Stimulated activated CD8-positive, alpha-beta memory T cell treated with anti-CD3 and anti-CD28 coated beads, Interleukin-2, amount 100 ng/mL, for 1 hour (primary cell): ENCODE measurements at places on chromosomes 16 and 17.
A peak's percentile ranks its signal among the peaks of the same experiment; 100 is the strongest.

- no peak for DNase-seq
Observed at GRCh38 chr17:29569245-29569950, 897 bp downstream of the TP53I13 start.

- no peak for DNase-seq
Observed at GRCh38 chr16:77273815-77274214, 74.6 kb downstream of the SYCE1L start.

DNA sequence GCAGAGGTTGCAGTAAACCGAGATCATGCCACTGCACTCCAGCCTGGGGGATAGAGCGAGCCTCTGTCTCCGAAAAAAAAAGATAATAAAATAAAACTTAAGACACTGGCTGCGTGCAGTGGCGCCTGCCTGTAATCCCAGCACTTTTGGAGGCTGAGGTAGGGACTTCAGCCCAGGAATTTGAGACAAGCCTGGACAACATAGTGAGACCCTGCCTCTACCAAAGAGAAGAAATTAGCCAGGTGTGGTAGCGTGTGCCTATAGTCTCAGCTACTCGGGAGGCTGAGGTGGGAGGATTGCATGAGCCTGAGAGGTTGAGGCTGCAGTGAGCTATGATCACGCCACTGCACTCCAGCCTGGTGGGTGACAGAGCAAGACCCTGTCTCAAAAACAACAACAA is 26.6 kb downstream of the RARA start:
- no peak for DNase-seq

GRCh38 chr17:42200706-42201457 is 6.6 kb upstream of the GHDC start:
- DNase-seq: no peak

GRCh38 chr16:25108054-25108453 is 3.5 kb upstream of the LCMT1 start:
- DNase-seq: no peak

- no peak for DNase-seq
Observed at GRCh38 chr17:73343168-73343634, 31.4 kb upstream of the CDC42EP4 start.

- no peak for DNase-seq
Observed at GRCh38 chr16:85998868-85999729, 100.1 kb downstream of the IRF8 start.

DNA sequence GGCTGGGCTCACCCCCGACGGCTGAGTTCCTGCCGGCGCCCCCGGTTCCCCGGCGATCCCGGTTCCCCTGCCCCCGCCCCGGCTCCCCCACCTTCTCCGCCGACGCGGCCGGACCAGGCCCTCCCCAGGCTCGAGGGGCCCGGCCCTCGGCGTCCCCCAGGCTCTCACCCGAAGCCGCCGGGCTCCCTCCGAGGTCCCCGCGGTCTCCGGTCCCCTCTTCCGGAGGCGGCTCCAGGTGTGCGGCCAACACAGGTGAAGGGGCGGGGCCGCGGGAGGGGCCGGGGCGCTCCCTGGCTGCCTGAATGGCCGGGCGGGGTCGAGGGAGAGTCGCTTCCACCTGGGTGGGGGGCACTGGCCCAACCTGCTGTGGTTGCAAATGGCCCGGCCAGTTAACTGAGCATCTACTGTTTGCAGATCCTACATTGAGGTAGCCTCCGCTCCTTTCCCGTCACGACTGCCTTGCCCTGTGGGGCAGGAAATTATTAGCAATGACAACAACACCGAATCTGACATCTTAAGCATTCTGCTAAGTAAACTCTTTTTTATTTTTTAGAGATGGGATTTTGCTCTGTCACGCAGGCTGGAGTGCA is at the start of gene BICDL2:
TSS of gene BICDL2 (minus strand) at position 219 of the 590 bp plus-strand sequence. CDS start 1,448 bp downstream, outside the sequence.
- DNase-seq: no peak

DNA sequence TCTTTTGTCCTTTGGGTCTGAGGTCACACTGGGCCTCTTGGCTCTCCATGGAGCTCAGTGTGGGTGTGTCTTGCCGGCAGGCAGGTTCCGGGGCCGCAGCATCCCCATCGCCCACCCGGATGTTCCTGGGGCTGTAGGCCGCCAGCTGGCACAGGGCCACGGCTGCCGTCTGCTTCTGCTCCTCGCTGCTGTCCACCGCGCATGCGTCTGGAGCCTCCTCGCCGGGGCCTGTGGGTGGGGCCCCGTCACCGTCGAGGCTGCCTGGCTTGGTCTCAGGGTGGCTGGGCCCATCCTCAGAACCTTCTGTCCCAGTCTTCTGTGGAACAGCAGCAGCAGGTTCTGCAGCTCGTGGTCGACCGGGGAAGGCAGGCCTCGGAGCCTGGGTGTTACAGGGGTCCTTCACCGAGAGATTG is 9.6 kb downstream of the ZNF750 start:
- DNase-seq: no peak

DNA sequence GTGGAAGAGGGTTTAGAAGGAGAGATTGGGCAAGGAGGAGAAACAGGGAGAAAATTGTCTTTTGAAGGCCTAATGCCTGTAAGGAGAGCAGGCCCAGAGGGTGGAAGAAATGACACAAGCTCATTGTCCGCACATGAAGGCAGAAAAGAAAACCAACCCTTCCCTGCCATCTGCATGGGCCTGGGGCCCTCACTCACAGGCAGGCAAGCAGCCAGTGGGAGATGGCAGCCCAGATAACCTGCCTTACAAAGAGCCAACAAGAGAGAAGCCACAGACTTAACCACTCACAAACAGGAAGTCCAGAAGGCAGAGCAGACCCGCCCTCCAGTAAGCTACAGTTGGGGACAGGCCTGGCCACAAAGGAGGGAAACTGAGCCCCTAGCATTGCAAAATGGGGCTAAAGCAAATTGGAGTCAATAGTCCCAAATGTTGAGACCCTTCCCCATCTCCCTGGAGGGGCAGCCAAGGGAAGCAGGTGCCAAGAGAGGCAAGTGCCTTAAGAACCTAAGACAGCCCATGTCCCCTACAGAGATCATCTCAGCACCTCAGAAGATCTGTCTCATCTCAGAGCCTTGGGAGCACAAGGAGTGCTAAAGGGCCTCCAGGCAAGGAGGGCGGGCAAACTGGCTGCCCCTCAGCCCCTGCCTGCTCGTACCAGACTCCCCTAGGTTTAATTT is 7.3 kb upstream of the TSPOAP1 start:
- DNase-seq: no peak

DNA sequence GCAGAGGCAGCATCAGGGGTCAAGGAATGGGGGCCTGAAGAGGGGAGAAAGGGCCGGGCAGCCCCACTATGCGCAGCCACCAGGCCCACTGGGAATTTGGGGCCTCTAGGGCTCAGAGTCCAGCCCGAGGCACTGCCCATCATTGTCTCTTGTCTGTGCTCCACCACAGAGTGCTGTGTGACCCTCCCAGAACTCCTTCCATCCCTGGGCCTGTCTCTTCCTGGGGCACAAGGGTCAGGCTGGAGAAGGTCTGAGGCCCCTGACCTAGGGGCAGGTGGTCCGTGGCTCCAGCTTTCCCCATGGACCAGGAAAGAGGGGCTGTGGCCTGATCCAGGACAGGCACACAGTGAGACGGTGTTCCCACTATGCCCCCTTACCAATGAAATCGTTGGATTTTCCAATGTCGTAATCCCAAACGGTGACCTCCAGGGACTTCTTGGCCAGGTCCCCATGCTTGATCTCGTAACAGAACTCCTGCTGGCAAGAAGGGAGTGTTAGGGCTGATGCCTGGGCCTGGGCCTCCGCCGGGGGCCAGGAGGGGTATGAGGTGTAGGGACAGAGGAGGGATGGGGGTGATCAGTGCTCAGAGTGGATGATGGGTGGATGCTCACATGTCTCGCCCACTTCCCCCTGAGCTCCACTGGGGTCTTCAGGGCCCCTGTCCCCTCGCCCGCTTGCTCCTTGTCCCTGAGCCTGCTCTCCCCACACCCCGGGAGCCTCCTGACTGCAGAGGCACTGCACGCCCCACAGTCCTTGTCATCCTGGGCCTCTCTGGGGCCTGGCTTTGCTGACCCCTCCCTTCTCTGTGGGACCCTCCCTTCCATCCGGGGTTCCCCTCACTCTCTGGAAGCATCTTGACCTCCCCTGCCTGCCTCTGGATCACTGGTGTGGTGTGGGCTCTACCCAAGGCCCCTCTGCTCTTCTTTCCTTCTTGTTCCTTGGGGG is 10.7 kb downstream of the SCGB1C2 start:
- no peak for DNase-seq

DNA sequence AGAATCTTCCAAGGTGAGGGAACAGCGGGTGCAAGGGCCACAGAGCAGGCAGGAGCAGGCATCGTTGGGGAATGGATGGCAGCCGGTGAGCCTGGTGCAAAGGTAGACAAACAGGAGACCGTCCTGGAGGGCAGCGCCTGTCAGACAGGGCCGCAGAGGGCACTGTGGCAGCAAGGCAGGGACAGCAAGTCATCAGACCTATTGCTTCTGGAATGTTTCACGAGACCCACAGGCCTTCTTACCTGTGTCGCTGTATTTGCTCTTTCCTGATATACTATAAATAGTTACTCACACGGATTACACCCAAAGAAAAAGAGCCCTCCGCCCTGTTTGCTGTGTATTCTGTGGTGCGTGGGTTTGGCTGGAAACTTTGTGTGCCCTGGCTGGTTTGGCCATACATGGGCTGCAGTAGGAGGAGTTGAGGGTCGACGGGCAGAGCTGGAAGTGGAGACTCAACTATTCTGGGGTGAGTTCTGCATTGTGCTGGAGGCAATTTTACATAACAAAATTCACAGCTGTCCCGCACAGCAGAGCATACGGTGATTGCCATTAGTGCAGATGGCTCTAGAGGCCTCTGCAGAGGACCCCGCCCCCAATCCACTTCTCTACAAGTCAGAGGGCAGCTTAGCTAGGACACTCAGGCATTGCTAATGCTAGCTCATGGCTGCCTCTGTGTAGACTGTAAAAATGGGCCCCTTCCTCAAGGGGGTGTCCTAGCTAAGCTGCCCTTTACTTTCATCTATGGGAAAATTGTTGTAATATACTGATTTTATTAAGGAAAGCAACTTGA is 18.6 kb upstream of the POLR3E start:
- DNase-seq: no peak

GRCh38 chr16:75590920-75591843 is 25.0 kb downstream of the GABARAPL2 start:
- no peak for DNase-seq

- no peak for DNase-seq
Observed at GRCh38 chr16:30027588-30028437, 3.3 kb downstream of the TLCD3B start.

DNA sequence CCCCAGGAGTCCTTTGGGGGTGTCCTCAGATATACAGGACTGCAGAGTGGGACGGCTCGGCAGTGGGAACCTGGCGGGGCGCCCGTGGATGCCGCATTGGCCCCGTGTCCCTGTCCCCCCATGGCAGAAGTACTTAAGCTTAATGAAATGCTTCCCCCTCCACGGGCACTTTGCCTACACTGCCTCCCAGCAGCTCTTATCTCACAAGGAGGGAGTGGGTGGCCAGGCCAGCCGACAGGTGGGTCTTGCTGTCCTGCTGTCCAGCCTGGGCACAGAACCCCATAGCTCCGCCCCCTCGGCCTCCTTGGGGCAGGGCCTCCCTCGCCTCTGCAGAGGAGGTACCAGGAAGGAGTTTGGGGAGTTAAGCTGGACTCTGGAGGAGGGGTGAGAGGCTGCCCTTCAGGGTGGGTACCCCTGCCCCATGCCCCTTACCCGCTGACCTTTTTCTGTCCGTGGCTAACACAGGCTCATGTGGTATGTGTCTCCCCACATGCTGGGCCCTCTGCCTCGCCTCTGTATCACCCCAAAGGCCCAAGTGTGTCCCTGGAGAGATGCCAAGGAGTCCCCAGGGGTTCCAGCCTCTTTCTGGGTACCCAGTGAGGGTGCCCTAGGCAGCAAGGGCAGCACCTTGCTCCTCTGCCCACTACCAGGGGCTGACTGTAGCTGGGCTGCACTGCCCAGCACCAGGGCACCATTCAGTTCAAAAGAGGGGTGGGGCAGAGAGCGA is 8.7 kb downstream of the THRA start:
- no peak for DNase-seq

DNA sequence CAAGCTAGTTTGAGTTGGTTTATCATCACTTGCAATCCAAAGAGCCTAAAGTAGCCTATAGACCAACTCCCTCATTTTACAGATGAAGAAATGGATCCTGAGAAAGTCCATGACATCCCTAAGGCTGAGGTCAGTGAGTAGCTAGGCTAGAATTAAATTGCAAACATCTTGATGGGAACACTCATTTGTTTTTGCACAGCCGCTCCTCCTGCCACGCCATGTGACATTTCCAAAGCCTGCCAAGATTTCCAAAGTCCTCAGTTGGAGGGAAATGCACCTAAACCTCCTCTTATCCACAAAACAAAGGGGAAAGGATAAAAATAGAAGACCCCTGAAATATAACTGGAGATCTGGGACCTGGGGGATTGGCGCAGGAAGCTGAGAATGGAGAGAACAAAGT is 15.0 kb downstream of the TMEM92 start:
- no peak for DNase-seq

GRCh38 chr16:31395647-31396046 is 2.5 kb downstream of the ITGAD start:
- DNase-seq: no peak

GRCh38 chr17:57522042-57523005 is 222.8 kb downstream of the CCDC182 start:
- no peak for DNase-seq

- DNase-seq: peak; percentile 83
Observed at GRCh38 chr16:30186782-30187555, 3.6 kb downstream of the CORO1A start.

- no peak for DNase-seq
Observed at GRCh38 chr16:73151225-73151624, 103.3 kb upstream of the ZFHX3 start.
